ENCODE measurements at places on chromosomes 6 and 20.

DNA sequence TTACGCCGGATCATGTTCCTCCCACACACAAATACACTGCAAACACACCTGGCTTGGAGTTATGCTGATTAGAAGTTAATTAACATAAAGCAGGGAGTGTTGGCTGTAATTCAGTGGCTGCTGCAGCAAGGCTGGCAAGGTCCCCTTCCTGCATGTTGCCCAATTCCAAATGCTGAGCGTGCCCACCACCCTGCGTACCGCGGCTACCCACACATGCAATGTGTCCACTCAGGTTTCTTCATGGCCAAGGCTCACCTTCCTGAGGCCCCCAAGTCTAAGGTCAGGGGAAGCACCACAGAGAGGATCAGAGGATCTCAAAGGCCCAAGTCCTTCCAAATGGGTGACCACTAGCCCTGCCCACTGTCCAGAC, 11.6 kb upstream of the PRND start:
- peak; percentile 19 for DNase-seq
- H3K4me3 ChIP-seq, result no peak overlapping the region
- no peaks in the 10 kb centered on the region for H3K36me3 ChIP-seq
- H3K27ac ChIP-seq, result no peak overlapping the region
- no peaks in the 10 kb centered on the region for H3K27me3 ChIP-seq
- no peaks in the 10 kb centered on the region for H3K4me1 ChIP-seq

DNA sequence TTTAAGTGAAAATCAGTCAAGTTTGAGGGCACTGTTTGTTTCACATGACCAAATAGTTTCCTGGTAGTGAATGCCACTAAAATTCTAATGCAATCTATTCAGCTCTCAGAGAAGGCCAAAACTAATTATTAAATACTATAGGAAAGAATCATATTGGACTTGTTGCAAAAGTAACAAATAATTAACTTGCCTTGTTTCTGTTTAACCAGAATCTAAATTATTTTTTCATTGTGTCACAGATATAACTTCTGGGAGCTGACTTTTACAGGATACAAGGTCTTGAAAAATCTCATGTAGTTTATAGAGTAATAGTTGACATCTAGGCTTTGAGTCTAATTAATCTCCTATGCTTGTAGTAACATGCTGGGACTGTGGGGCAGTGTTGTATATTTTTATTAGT, 44.5 kb downstream of the PRSS35 start:
- no peak overlapping the region for H3K4me3 ChIP-seq
- no peaks in the 10 kb centered on the region for H3K27me3 ChIP-seq
- DNase-seq, result no peak
- no peak overlapping the region for H3K27ac ChIP-seq
- H3K4me1 ChIP-seq, result no peaks in the 10 kb centered on the region

- no peaks in the 10 kb centered on the region for H3K27me3 ChIP-seq
- no peaks in the 10 kb centered on the region for H3K4me1 ChIP-seq
- no peaks in the 10 kb centered on the region for H3K36me3 ChIP-seq
- H3K27ac ChIP-seq, result no peak overlapping the region
Measured at GRCh38 chr6:27439371-27439770, 33.5 kb downstream of the ZNF184 start.

- no peak overlapping the region for H3K27ac ChIP-seq
- no peaks in the 10 kb centered on the region for H3K27me3 ChIP-seq
- H3K4me1 ChIP-seq, result no peaks in the 10 kb centered on the region
- no peak for DNase-seq
Measured at GRCh38 chr20:47139934-47140535, 216.5 kb downstream of the ZMYND8 start.

DNA sequence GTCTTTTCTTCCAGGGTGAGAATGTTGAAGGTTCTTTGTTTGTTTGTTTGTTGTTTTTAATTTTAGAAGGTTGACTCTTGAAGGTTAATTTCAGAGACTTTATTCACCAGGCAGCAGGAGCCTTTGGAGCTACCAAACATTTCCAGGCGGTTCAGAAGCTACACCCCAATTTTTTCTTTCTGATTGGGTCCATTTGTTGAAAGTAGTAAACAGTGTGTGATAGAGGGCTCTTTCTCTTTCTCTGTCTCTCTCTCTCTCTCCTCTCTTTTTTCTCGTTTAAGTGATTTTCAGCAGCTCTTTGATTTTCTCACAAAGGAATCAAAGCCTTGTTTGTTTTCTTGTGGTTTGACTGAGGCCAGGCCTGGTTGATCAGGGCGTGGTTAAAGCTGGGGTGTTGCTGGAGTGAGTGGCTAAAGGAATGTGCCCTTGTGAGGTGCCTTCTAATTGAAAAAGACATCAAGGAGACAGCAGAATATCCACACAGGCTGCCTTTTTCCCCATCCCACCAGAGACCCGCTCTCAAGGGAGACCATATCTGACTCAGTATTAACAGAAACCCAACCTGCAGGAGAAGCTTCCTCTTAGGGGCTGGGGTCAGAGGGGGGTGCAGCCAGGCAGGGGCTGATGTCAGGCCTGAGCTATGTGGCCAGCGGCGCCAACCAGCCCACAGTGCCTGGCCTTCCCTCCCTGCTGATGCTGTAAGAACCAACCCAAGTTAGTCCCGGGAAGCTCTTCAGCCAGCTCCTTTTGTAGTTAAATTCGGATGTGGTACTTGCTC, 40.4 kb upstream of the NAA20 start:
- peaks cover 6% of the 10 kb centered on the region for H3K4me1 ChIP-seq
- no peak overlapping the region for H3K4me3 ChIP-seq
- H3K27ac ChIP-seq, result peak overlapping the region; percentile 40
- H3K36me3 ChIP-seq, result no peaks in the 10 kb centered on the region

DNA sequence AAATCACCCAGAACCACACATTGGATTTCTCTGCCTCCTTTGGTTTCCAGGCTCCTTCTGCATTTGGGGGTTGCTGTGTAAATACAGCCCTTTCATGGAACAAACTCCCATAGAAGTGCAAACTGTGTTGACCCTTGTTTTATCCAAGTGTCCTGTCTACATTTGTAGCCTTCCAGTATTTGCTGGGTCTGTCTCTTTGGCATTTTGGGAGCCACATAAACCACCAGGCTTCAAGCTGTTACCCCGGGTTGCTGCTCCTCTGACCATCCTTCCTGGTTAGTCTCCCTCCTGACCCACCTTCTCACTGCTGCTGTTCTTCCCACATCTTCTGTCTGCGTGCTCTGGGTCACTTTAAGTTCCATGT, 7.6 kb upstream of the MTHFD1L start:
- no peaks in the 10 kb centered on the region for H3K4me1 ChIP-seq
- no peak overlapping the region for H3K4me3 ChIP-seq
- H3K36me3 ChIP-seq, result no peaks in the 10 kb centered on the region

DNA sequence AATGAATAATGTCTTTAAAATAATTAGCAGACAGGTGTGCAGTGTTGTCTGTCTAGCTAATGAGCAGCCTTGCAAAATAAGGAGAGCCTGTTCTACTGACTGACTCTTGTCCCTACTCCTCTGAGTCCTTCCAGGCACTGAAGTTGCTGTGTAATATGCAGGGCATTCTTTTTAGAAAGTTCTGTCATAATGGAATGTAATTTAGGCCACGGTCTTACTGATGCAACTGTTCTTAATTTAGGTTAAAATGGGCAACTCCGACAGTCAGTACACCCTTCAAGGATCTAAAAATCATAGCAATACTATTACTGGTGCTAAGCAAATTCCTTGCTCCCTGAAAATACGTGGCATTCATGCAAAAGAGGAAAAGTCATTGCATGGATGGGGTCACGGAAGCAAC, 133.9 kb downstream of the TIAM2 start:
- H3K27ac ChIP-seq, result no peak overlapping the region
- no peaks in the 10 kb centered on the region for H3K36me3 ChIP-seq
- no peaks in the 10 kb centered on the region for H3K4me1 ChIP-seq
- no peak for DNase-seq
- no peaks in the 10 kb centered on the region for H3K27me3 ChIP-seq

DNA sequence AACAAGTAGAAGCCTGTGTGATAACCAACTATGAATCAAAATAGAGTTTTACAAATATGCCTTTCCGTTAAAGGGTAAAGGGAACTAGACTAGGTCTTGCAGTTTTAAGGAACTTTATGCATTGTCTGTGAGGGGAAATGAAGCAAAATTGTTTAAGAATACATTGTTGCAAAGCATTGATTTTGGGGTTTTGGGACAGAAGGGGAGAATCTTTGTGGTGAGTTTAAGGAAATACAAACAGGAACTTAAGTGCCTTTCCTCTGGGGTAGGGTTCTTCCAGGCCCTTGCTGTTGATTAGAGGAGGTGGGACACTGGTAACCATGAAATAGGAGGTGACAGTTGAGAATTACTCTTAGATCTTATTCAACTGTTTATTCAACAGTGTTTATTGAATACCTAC, 4.7 kb downstream of the MAPK14 start:
- no peak overlapping the region for H3K4me3 ChIP-seq
- H3K27ac ChIP-seq, result no peak overlapping the region
- H3K27me3 ChIP-seq, result no peaks in the 10 kb centered on the region

- H3K4me3 ChIP-seq, result no peak overlapping the region
- peaks cover 8% of the 10 kb centered on the region for H3K4me1 ChIP-seq
- H3K36me3 ChIP-seq, result no peaks in the 10 kb centered on the region
- no peaks in the 10 kb centered on the region for H3K27me3 ChIP-seq
- no peak overlapping the region for H3K27ac ChIP-seq
Measured at GRCh38 chr20:46420878-46421277, 14.5 kb upstream of the ELMO2 start.

Data from endodermal cell (in vitro differentiated cells).